ENCODE measurements at places on chromosomes 12 and 14. TPM values are rescaled to one million over a fixed set of nuclear protein-coding genes. Genes with fewer than 3 reads are reported as not detected.
A peak's percentile ranks its signal among the peaks of the same experiment; 100 is the strongest.

GLIPR1L1 gene
- not detected for total RNA-seq

POTEM gene
- total RNA-seq: not detected

- DNase-seq: peak; percentile 49
Measured at GRCh38 chr14:101508948-101509729, 52.2 kb upstream of the DIO3 start.

DNA sequence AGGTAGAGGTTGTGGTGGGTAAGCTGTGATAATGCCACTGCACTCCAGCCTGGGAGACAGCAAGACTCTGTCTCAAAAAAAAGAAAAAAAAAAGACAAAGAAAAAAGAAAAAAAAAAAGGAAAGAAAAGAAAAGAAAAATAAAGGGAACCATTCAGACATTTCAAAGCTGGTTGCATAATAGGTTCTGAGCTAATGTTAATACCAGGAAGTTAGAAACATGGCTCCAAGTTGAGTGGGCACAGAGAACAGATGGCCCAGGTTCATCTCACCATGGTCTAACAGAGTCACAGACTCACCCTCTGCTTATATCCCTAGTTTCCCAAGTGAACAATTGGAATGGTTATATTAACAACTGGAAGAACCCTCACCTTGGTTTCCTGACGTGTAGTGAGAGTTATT, 17.4 kb upstream of the ZDHHC17 start:
- DNase-seq: no peak

DNA sequence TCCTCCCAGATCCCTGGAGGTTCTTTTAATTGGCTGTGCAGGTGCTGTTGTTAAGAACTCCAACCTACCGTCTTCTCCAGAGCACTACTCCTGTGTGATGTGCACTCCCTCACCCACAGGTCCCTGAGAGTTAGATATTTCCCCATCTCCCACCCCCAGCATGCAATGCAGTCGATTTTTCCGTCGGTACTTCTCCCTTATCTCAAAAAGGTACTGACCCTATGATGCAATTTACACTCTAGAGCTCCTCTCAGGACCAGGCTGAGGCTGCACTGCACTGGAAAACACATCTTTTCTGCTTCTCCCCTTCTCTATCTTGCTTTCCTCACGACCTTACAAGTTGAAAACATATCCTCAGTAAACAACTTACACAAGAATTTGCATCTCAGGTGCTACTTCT, 312.4 kb upstream of the TBX3 start:
- no peak for DNase-seq

DNA sequence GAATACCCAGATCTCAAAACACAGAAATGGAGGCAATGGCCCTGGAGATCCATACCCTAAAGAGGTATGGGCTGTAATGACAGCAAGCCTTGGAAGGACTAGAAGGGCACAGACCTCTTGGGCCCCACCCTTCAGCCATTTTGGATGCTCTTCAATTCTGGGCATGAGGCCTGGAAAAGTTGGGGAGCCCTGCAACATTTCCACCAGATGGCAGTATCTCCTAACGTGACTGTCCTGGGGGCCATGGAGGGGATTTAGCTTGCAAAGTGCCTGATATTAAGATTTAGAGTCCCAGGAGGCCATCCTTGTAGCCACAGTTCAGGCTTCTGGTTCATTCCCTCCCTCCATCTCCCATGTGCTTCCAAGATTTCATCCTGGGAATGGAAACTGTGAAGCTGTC, 30.2 kb downstream of the KCNA5 start:
- no peak for DNase-seq

GRCh38 chr12:93733358-93733757, 56.2 kb downstream of the CRADD start:
- no peak for DNase-seq

GRCh38 chr14:97578982-97579548, 781.9 kb downstream of the VRK1 start:
- DNase-seq: no peak

GRCh38 chr14:55383541-55384140, 28.0 kb downstream of the ATG14 start:
- no peak for DNase-seq

DNA sequence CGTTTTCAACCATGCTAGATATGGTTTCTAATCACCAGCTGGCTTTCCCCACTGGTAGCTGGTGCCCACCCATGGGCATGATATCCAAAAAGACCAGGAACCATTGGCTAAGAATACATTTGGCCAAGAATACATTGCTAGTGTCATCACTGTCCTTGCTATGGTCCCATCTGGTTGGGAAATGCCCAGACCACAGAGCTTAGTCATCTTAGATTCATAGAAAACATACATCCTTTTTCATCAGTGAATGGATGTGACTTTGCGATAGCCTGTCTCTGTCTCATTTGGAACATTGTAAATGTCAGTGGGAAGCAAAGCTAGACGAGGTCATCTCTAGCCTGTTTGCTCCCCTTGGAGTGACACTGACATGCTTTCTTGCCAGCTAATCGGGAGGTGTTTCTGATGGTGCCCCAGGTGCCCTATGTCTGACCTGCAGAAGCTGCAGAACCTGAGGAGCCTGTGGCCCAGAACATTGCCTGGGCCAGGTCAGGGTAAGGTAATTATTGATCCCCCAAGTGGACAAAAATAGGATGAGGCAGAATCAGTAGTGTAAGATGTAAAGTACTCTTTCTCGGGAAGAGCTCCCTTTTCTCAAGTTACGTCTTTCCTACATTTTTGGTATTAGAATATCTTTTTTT, 194.8 kb downstream of the SLC41A2 start:
- DNase-seq: no peak

DNA sequence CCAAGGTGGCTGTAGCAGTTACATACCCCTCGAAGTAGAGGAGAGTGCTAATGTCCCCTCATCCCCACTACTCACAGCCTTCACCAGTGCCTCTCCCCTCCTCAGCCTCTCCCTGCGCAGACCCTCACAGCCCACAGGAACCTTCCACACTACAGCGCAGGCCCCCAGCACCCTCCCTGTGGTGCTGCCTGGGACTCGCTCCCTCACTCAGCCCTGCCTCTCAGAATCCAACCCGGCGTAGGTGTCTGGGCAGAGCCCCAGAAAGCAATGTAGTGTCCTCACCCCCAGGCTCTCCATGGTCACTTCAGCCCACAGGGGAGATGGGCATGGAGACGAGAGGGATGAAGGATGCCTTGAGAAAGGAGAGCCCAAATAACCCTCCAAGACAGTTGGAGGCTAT, 10.9 kb upstream of the ZNF740 start:
- no peak for DNase-seq

- no peak for DNase-seq
Measured at GRCh38 chr12:122471324-122472226, 29.2 kb downstream of the ZCCHC8 start.

All from sciatic nerve (tissue), 2 donors.